Neural progenitor cell (in vitro differentiated cells): ENCODE measurements at places on chromosomes 7 and 10. TPM values are rescaled to one million over a fixed set of nuclear protein-coding genes. Genes with fewer than 3 reads are reported as not detected.

- DNase-seq, result no peak
Measured at GRCh38 chr7:47516386-47516785, 65.5 kb downstream of the TNS3 start.

GRCh38 chr7:97078023-97078969, 39.2 kb upstream of the SDHAF3 start:
- DNase-seq, result no peak

DNA sequence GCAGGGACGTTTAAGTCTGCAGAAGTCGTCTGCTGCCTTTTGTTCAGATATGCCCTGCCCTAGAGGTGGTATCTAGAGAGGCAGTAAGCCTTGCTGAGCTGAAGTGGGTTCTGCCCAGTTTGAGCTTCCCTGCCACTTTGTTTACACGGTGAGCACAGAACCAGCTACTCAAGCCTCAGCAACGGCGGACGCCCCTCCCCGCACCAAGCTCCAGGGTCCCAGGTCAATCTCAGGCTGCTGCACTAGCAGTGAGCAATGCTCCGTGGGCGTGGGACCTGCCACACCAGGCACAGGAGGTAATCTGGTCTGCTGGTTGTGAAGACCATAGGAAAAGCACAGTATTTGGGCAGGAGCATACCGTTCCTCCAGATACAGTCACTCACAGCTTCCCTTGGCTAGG, 148.1 kb upstream of the LAMB4 start:
- no peak for DNase-seq

- no peak for DNase-seq
Measured at GRCh38 chr10:74282848-74283210, 131.8 kb downstream of the ADK start.

Gene SDK1
- 4.4 and 4.9 TPM in 2 replicates for total RNA-seq
